Astrocyte (in vitro differentiated cells and primary cell): ENCODE measurements at places on chromosomes 3 and 15. TPM values are rescaled to one million over a fixed set of nuclear protein-coding genes. Genes with fewer than 3 reads are reported as not detected.

GRCh38 chr15:40847223-40847961 is 3.5 kb downstream of the SPINT1 start:
- no peak for DNase-seq

- DNase-seq = no peak
Observed at GRCh38 chr15:89007989-89008388, 80.3 kb upstream of the ABHD2 start.

DNA sequence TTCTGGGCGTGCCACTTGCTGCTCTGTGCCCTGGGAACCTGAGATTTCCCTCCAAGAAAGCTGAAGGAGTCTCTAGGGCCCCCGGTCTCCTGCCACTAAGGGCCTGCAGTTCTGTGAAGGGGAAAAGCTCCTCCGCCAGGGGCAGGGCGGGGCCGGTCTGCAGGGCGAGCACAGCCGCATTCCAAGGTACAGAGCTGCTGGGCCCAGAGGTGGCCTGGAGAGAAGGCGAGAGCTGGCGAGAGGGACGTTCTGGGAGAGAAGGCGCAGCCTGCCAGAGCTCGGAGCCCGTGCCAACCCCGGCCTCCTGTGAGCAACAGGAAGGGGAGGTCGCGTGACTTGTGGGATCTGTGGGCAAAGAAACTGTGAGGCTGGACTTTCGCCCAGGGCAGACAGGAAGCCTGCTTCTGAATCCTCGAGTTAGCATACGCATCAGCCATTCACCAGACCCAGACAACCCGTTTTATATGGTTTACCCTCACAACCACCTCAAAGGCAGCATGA is 500.4 kb downstream of the SHQ1 start:
- peak; percentile 92 for DNase-seq

- no peak for DNase-seq
Observed at GRCh38 chr15:74050127-74050526, 32.2 kb downstream of the GOLGA6A start.

DNA sequence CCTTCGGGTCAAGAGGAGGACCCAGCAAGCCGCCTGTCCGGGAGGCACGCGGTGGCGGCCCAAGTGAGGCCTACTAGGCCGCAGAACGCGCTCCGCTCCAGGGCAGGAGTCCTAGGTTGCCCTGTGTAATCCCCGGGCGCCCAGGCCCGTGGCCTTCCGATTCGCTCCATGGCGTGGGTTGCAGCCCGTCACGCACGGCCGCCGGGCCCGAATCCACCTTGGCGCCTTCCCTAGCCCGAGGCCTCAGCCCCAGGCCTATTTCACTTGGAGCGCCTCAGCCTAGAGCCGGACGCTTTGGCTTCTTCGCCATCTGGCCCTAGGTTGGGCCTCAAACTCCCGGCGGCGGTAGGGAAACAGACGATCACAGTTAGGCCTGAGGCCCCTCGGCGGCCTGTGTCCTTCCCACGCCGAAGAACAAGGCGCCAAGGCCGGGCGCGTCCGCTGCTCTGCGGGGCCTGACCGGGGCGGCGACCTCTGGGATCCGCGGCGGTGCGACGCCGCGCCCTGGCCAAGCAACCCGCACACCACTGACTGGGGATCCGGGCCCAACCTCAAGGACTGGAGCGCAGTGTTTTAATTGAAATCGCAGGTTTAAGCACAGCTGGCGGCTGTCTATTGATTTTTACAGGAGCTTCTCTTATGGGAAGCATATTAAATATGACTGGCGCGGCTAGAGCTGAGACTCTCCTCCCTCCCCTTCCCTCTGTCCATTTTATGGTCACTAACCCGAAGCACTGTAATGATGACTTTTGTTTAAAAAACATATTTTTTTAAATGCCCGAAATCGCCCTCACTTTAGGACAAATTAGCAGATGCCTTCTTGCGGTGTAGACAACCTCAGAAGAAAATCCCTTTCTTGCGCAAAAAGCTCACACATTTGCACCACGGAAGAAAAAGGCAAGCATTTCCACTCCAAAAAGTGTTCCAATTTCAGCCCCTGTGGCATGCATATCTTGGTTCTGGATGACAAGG is 3.8 kb upstream of the FEZF2 start:
- DNase-seq = no peak

- no peak for DNase-seq
Observed at GRCh38 chr15:66725464-66725785, 23.4 kb downstream of the SMAD6 start.

DNA sequence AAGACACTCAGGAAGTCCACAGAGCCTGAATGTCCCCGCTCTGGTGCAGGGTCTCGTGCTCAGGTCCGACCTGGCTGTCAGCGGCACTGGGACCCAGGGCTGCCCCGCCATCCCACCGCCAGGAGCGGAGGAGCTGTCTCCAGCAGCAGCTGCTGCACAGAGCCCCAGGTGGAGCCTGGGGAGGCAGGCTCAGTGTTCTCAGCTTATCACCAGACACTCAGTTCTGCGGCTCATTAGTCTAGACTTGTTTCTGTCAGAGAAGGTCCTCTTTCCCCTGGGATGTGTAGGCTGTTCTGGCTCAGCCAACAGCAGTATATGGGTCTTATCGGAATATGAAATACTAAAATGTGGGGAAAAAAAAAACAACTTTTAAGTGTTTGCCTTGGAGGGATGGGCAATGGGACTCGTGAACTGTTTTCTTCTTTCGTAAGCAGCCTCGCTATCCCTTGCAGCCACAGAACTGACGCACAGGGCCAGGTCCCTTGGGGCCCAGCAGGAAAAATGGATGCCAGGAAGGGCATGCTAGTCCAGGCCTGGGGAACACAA is 75.9 kb downstream of the KLF13 start:
- DNase-seq = no peak

DNA sequence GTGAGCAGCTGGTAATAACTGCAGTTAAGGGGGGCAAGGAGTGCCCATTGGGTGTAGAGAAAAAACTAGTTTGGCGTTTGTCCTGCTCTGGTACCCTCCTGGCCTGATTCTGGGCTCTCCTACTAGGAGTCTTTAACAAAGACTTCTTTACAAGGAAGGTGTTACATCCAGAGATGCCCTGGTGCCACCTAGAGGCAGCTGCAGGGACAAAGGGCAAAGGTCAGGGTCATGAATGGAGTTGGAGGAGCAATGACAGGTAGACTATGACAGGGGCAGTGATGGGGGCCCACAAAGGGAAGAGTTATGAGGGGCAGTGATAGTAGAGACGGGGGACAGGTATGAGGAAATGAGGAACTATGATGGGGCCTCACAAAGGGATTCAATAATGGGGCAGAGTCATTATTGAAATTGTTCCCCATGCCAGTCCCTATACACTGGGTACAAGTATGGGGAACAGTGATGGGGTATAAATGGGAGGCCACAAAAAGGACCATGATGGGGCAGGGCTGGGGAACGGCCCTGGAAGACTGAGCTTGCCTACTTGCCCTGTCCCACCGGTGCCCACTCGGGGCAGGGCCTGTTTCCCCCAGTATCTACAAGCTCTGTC is 7.9 kb downstream of the CCDC71 start:
- DNase-seq = no peak

DNA sequence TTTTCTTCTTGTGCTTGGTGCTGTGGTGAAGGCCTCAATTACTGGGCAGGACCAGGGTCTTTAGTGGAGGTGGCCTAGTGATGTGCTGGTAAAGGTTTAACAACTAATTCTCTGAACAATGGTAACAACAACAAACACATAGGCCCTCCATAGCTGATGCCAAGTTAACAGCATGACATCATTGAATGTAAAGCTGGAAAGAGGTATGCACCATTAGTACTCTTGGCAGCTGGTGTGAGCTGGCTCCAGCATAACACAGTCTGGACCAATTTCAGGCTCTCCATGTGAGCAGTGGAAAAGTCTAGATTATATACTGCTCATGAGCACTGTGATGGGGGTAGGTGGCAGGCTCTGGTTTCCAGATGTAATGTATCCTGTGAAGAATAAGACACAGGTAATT is 61.8 kb downstream of the SLC7A14 start:
- peak; percentile 15 for DNase-seq

DNA sequence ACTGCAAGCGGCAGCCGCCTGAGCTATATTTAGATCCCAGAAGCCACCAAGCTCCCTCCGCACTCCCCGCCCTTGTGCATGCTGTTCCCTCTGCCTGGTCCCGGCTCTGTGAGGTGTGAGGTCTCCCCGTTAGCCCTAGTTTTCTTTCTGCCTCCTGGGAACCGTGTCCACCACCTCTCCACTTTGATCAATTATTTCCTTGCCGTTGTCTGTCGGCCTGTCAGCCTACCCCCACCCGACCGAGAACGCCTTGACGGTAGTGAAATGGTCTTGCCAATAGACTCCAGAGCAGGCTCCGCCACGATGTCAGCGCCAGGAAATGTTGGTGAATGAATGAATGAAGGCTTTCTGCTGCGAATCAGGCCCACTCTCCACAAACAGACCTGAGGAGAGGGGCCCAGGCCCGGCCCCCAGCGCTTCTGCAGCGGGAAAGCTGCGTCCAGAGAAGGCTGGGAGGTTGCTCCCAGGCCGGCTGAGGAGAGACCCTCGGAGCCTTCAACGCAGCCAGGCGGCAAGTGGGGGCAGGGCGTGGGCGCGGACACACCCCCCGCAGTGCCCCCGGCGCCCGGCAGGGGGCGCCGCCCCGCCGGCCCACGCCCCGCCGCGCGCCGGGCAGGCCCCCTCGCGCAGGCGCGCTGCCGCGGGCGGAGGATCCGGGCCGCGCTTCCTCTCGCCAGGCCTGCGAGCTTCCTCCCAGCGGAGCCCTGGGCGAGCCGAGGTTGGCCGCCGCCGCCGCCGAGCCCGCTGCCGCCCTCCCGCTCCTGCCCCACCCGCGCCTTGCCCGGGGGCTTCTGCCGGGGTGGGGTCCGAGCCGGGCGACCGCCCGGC is at the start of gene CSK:
Gene CSK, plus strand, starts transcription at position 650 of the 828 bp plus-strand sequence. CDS start 16,218 bp downstream, outside the sequence.
- no peak for DNase-seq

- DNase-seq = no peak
Observed at GRCh38 chr3:9222956-9223639, 26.3 kb downstream of the SRGAP3 start.

DNA sequence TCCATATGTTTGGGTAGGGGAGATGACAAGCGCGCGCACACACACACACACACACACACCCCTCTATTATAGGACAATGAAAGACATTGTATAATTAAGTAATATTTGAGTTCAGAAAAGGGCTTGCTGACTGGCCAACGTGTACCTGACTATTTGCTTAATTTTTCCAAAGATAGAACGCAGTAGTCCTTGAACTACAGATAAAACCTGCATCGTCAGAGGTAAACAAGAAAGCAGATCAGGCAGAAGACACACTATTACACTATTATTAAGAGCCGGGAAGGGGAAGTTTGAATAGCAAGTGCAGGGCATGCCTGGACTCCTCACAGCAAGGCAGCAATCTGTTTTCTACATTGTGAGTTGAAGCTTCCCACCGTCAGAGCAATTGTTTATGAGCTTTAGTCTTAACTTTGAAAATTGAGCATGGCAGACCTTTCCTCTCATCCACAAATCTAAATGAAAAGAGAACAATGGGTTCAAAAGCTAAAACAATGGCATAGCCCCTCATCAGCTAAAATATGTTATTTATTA is 427.7 kb downstream of the GABRG3 start:
- DNase-seq = no peak

- peak; percentile 20 for DNase-seq
Observed at GRCh38 chr3:190534986-190535385, 21.1 kb downstream of the IL1RAP start.

- no peak for DNase-seq
Observed at GRCh38 chr3:127670761-127671522, 1.8 kb upstream of the ABTB1 start.

- peak; percentile 10 for DNase-seq
Observed at GRCh38 chr3:80355144-80355543, 587.3 kb upstream of the ROBO1 start.

- no peak for DNase-seq
Observed at GRCh38 chr15:96888764-96889163, 558.3 kb downstream of the NR2F2 start.

GRCh38 chr3:56800130-56800831 is 1.5 kb downstream of the ARHGEF3 start:
- peak; percentile 38 for DNase-seq

DNA sequence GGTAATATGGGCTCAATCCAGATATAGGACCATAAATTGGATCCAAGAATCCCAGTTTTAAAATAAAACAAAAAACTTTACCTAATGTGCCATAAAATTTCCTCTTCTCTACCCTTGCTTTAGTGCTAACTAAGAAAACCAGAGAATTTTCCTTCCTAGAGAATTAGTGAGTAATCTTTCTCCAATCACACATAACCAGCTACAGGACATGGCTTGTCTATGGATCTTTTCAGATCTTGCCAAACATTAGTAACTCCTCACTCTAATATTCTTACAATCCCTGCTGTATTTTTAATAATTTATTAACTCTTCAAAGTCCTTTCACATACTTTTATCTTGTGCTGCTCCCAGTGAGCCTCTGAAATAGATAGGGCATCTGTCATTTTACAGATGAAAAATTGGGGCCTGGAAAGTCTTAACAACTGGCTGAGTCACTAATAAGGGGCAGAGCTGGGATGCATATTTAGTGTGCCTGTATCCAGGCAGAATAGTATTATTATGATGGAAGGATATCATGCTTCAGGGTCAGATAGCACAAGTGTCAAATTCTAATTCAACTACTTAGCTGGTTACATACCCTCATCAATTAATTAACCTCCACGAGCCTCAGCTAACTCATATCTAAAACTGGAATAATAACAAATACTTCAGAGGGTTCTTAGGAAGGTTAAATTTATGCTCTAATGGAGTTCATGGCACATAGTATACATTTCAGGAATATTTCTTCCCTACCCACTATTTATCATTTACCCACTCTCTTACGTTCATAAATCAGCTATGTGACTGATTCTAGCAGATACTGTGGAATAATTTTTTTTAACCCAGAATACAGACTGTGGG is 5.6 kb downstream of the ZBED2 start:
- DNase-seq = peak; percentile 65

DNA sequence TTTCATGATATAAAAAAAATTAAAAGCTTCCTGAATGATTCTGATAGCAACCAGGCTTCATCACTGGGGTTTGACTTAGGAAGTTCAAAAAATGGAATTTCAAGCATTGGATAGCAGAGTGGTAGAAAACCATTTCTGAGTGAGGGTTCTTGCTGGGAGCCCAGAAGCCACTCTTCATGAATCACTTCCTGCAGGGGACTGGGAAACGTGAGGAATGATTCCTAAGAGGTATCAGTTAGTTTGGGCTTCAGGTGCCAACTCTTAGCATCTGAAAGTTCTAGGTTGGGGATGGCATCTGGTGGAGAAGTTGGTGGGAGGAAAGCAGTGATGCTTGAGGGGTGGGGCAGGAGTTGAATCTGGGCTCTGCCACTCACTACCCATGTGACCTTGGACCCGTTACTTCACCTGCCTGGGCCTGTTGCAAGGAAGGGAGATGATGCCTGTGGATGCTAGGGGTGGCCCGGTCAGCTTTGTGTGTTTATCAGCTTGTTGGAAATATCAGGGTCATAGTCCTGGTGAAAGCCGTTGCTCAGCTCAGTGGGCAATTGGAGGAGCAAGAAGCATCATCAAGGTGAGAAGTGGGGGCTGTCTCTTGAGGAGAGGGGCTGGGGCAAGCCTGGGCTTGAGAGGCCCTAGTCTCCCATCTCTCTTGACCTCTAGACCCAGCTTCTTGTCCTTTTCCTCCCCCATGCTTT is 37.0 kb upstream of the TNFAIP8L3 start:
- DNase-seq = no peak

GRCh38 chr3:89586676-89587075 is 479.3 kb downstream of the EPHA3 start:
- DNase-seq = no peak

FILIP1L gene
- 209 and 230 TPM in 2 replicates for total RNA-seq

CLDN16 gene
- total RNA-seq = 0.24 and 0.50 TPM in 2 replicates

MOBP gene
- 0.16 and 0.41 TPM in 2 replicates for total RNA-seq

SERINC4 gene
- total RNA-seq = 0.30 TPM in 1 of 2 replicates, not detected in the other

CD200 gene
- total RNA-seq = 11.1 and 13.2 TPM in 2 replicates

SEMA3F gene
- 5.1 and 6.6 TPM in 2 replicates for total RNA-seq

SAXO2 gene
- 1.1 and 1.2 TPM in 2 replicates for total RNA-seq

P2RY13 gene
- not detected in 2 replicates for total RNA-seq

ATP13A5 gene
- not detected in 2 replicates for total RNA-seq

ERICH6 gene
- total RNA-seq = 0.09 TPM in 1 of 2 replicates, not detected in the other

HYPK gene
- 13.7 and 15.7 TPM in 2 replicates for total RNA-seq
